Type B pancreatic cell (in vitro differentiated cells): ENCODE measurements at places on chromosomes 2 and 18. TPM values are rescaled to one million over a fixed set of nuclear protein-coding genes. Genes with fewer than 3 reads are reported as not detected.

Gene KYNU
- 0.53 and 1.8 TPM in 2 replicates for total RNA-seq

DNA sequence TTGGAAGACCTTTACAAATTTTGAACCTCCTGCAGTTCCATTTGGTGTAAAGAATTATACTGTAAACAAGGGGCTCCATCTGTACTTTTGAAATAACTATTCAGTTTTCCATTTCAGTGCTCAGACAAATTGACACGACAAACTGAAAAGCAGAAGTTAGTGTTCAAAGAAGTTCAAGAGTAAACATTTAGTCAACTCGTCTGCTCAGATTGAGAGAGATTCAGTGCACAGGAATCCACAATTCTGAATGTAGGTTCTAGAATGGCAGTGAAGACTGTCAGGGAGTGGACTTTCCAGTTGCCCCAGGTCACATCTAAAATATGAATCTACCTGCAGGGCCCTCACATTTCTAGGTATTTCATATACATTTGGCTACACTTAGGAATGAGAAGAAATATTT lies 322.3 kb upstream of the TCF4 start:
- no peak overlapping the region for H3K4me3 ChIP-seq
- H3K4me1 ChIP-seq = peaks cover 23% of the 10 kb centered on the region
- no peaks in the 10 kb centered on the region for H3K36me3 ChIP-seq
- no peak for DNase-seq

Gene FBXO48
- total RNA-seq = 1.00 and 2.0 TPM in 2 replicates

- no peak overlapping the region for H3K4me3 ChIP-seq
- H3K36me3 ChIP-seq = no peaks in the 10 kb centered on the region
- DNase-seq = no peak
Observed at GRCh38 chr2:208827549-208828221, 421.1 kb downstream of the PTH2R start.

Gene CD8B
- 0.93 and 2.4 TPM in 2 replicates for total RNA-seq

Gene FHOD3
- 3.8 and 5.3 TPM in 2 replicates for total RNA-seq

GRCh38 chr2:56933976-56934375 lies 750.2 kb downstream of the CCDC85A start:
- H3K4me3 ChIP-seq = no peak overlapping the region
- H3K36me3 ChIP-seq = no peaks in the 10 kb centered on the region
- H3K27ac ChIP-seq = no peak overlapping the region
- no peaks in the 10 kb centered on the region for H3K27me3 ChIP-seq
- no peak for DNase-seq

Gene TDRD15
- 0.17 TPM in 1 of 2 replicates, not detected in the other for total RNA-seq

DNA sequence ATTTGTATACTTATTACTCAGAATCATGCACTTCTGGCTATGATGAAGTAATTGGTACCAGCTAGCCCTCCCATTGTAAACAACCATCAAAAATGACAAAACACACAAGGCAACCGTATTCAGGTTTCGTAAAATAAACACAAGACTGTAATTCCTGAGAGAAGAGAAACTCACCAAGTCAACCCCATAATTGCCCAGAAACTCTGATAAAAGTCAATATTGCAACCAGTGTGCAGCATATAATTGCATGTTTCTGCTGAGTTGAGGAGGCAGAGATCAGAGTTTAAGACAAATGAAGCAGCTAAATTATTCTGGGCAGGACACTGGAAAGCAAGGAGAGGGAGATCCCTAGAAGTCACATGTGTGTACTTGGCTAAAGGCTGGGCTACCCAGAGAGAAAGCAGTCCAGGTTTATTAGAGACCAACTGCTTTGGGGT lies 90.3 kb downstream of the ROCK2 start:
- peaks cover 19% of the 10 kb centered on the region for H3K4me1 ChIP-seq
- no peak for DNase-seq
- peak overlapping the region; percentile 21 for H3K27ac ChIP-seq
- no peak overlapping the region for H3K4me3 ChIP-seq

- H3K27me3 ChIP-seq = no peaks in the 10 kb centered on the region
- no peaks in the 10 kb centered on the region for H3K36me3 ChIP-seq
- DNase-seq = peak; percentile 62
- H3K27ac ChIP-seq = no peak overlapping the region
- H3K4me3 ChIP-seq = no peak overlapping the region
Observed at GRCh38 chr18:79580498-79581171, 99.0 kb upstream of the CTDP1 start.

Gene FAP
- total RNA-seq = 0.71 and 27.3 TPM in 2 replicates

GRCh38 chr2:31097962-31098613 lies 40.2 kb downstream of the GALNT14 start:
- H3K4me3 ChIP-seq = no peak overlapping the region
- H3K27me3 ChIP-seq = peaks cover 33% of the 10 kb centered on the region
- no peak for DNase-seq
- no peak overlapping the region for H3K27ac ChIP-seq
- H3K4me1 ChIP-seq = no peaks in the 10 kb centered on the region
- no peaks in the 10 kb centered on the region for H3K36me3 ChIP-seq

GRCh38 chr2:227324642-227324994 lies 433 bp upstream of the MFF start:
- H3K4me3 ChIP-seq = peak overlapping the region; percentile 95
- H3K36me3 ChIP-seq = peaks cover 5% of the 10 kb centered on the region
- no peak for DNase-seq
- H3K4me1 ChIP-seq = peaks cover 12% of the 10 kb centered on the region

Gene TPO
- total RNA-seq = 0.31 TPM in 1 of 2 replicates, not detected in the other

GRCh38 chr2:230441227-230441897 lies 25.4 kb downstream of the SP100 start:
- no peak overlapping the region for H3K4me3 ChIP-seq
- peaks cover 2% of the 10 kb centered on the region for H3K36me3 ChIP-seq

DNA sequence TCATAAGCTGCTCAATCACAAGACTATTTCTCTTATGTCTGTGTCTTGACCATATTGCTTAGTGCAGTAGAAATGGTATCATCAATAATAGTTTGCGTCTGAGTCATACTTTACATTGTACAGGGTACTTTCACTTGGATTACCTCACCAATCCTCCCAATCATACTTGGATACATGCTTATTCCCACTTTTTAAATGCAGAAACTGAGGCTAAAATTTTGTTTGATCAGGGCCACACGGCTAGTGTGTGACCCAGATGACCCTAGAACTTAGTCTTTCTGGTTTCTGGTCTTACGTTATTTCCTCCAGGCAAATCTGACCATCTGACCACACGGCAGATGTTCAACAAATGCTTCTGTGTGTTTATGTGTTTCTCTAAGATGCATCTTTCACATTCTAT lies 23.8 kb upstream of the CCL20 start:
- H3K36me3 ChIP-seq = no peaks in the 10 kb centered on the region
- H3K4me1 ChIP-seq = no peaks in the 10 kb centered on the region
- H3K27me3 ChIP-seq = no peaks in the 10 kb centered on the region
- no peak overlapping the region for H3K4me3 ChIP-seq
- DNase-seq = no peak

DNA sequence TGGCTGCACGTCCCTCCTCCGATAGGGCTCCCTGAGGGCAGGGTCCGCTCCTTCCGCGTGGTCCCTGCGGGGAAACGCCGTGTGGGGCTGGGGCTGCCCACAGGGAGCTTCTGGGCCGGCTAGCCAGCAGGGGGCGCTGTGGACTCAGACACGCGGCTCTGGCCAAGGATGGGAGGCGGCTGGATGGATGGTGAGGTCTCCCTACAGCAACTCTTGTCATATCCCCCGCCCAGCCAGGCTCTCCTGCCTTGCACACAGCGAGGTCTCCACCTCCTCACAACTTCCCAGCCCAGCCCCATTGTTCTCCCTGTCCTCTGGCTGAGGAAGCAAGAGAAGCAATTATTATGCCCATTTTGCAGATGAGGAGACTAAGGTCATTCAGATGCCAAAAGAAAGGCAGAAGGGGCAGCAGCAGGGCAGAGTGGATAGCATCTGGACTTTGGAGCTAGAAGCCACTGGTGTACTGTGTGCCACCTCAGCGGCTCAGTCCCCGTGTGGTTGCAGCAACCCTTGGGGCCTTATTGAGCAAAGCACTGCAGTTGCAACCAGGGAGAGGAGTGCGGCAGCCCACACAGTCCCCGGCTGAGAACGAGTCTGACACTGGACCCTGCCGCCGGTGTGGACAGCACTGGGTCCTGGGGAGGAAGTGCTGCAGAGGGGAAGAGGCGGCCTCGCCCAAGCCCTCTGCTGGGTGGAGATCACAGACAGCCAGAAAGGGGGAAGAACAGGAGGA lies 99.0 kb downstream of the ZFP36L2 start:
- H3K4me3 ChIP-seq = no peak overlapping the region
- H3K4me1 ChIP-seq = peaks cover 46% of the 10 kb centered on the region
- DNase-seq = no peak
- no peaks in the 10 kb centered on the region for H3K27me3 ChIP-seq
- no peaks in the 10 kb centered on the region for H3K36me3 ChIP-seq

DNA sequence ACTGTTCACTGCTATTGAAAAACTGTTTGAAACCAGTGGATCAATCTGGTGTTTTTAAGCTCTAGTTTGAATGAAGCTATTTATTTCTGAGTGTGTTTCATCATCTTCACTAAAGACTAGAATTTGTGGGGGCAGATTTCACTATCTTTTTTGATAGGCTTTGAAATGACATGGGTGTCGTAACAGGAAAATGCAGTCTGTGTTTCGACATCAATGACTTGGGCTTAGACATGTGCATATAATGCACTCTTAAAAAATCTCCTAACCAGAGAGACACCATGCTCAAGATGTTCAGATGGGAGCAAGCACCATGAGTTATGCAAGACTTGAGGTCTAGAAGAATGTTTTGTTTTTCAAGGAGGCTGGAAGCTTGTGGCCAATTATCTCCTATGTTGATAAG lies 221.6 kb downstream of the GPD2 start:
- H3K4me3 ChIP-seq = no peak overlapping the region
- no peaks in the 10 kb centered on the region for H3K36me3 ChIP-seq
- no peaks in the 10 kb centered on the region for H3K4me1 ChIP-seq
- no peaks in the 10 kb centered on the region for H3K27me3 ChIP-seq
- DNase-seq = no peak

GRCh38 chr2:187580462-187581124 lies 26.4 kb upstream of the TFPI start:
- DNase-seq = no peak
- H3K27ac ChIP-seq = peak overlapping the region; percentile 38
- no peaks in the 10 kb centered on the region for H3K27me3 ChIP-seq
- peaks cover 13% of the 10 kb centered on the region for H3K4me1 ChIP-seq
- H3K4me3 ChIP-seq = no peak overlapping the region
